Memory B cell (primary cell): ENCODE measurements at places on chromosomes 16 and 17.
A peak's percentile ranks its signal among the peaks of the same experiment; 100 is the strongest.

GRCh38 chr17:82399041-82399441, 19.1 kb upstream of the HEXD start:
- no peak overlapping the region for H3K27ac ChIP-seq
- DNase-seq, result no peak
- H3K4me1 ChIP-seq, result peaks cover 5% of the 10 kb centered on the region
- H3K27me3 ChIP-seq, result no peaks in the 10 kb centered on the region

GRCh38 chr17:17381446-17382064, 78.4 kb downstream of the NT5M start:
- H3K4me3 ChIP-seq, result no peak overlapping the region
- H3K27ac ChIP-seq, result no peak overlapping the region
- no peaks in the 10 kb centered on the region for H3K36me3 ChIP-seq

DNA sequence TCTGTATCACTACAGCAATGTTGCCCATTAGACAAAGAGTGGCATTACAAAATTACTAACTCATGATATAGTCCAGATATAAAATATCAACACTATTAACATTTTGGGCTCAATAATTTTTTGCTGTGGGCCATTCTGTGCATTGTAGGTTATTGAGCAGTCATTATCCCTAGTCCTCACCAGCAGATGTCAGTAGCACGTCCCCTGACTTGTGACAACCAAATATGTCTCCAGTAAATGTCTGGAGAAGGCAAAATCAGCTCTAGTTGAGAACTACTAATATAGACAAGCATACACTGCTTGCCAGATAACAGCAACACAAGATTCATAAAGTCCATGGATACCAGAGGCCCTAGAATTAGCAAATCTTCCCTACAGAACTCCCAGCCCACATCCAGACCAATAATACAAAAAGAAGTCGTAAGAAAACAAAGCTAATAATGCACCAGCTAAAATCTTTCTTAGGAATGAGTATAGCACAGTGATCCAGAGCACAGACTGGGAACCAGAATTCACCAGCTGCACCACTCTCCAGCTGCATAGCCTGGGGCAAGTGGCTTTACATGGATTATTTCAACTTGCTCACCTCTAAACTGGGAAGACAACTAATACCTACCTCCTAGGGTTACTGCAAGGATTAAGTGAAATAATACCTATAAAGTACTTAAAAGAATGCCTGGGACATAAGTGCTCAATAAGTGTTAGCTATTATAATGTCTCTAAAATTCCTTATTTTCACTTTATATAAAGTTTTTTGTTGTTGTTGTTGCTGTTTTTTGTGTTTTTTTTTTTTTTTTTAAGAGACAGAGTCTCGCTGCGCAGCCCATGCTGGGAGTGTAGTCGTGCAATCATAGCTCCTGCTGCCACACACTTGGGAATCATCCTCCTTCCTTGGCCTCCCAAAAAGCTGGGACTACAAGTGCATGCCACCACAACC, 23.7 kb downstream of the HELZ start:
- DNase-seq, result no peak
- H3K36me3 ChIP-seq, result peaks cover 12% of the 10 kb centered on the region
- H3K27ac ChIP-seq, result peak overlapping the region; percentile 0
- H3K27me3 ChIP-seq, result no peaks in the 10 kb centered on the region
- peaks cover 17% of the 10 kb centered on the region for H3K4me1 ChIP-seq
- H3K4me3 ChIP-seq, result no peak overlapping the region

GRCh38 chr17:64306850-64307463, 43.9 kb upstream of the TEX2 start:
- peaks cover 2% of the 10 kb centered on the region for H3K4me1 ChIP-seq
- no peak overlapping the region for H3K4me3 ChIP-seq
- no peak overlapping the region for H3K27ac ChIP-seq
- no peaks in the 10 kb centered on the region for H3K27me3 ChIP-seq
- peak; percentile 61 for DNase-seq

DNA sequence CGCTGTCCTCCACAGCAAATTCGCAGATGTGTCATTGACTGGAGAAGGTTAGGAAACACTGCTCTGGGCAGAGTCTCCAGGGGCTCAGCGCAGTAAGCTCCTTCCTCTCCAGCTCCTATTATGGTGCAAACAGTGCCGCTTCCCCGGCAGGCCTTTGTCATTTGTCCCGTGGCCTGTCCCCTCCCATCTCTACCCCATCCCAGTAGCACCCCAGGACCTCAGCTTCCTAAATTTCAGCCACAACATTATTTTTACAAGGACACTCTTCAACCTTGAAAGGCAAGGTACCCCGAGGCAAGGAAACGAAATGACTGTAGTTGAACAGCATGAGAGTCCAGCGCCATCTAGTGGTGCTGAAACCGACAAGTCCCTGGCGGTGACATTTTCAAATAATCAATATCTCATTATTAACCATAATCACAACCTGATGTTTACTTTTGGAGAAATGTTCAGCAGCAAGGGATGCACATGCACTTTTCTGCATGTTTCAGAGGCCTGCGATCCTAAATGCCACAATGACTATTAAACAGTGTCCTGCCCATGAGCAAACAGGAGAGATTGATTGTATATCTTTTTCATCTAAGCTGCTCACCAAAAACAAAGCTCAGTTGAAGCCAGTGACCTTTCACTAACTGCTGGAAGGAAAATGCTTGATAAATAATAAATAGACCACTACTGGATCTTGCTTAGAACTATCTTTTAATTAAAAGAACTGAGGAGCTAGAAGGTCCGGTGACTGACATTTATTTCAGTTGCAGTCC, 16.5 kb downstream of the MRPS23 start:
- H3K27me3 ChIP-seq, result no peaks in the 10 kb centered on the region
- peak; percentile 51 for DNase-seq
- peaks cover 6% of the 10 kb centered on the region for H3K36me3 ChIP-seq
- no peak overlapping the region for H3K27ac ChIP-seq
- no peak overlapping the region for H3K4me3 ChIP-seq

DNA sequence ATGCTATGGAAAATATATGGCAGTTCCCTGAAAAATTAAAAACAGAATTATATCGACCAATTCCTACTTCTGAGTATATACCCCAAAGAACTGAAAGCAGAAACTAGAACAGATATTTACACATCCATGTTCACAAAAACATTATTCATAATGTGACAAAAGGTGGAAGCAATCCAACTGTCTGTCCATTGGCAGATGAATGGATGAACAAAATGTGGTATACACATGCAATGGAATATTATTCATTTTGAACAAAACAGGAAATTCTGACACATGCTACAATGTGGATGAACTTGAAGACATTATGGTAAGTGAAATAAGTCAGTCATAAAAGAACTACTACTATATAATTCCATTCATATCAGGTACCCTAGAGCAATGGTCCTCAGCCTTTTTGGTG, 263.5 kb upstream of the AXIN2 start:
- H3K4me3 ChIP-seq, result no peak overlapping the region
- H3K27ac ChIP-seq, result no peak overlapping the region
- H3K4me1 ChIP-seq, result peaks cover 7% of the 10 kb centered on the region
- H3K27me3 ChIP-seq, result no peaks in the 10 kb centered on the region
- no peak for DNase-seq

DNA sequence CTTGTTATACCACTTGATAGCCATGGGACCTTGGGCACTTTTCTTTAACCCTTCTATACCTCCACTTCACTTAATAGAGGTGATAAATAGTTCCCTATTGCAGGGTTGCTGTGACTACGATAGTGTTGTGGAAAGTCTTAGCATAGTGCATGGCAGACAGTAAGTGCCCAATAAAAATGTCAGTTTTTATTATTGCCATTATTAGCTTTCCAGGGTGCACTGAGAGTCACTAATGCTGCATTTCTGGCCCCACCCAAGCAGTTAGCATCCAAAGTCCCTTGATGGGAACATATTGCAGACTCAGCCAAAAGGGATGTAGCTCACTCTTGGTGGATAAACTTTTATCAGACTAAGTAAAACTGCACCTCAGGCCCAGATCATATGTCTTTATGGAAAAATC, 41.5 kb upstream of the TEKT3 start:
- no peak for DNase-seq
- peaks cover 11% of the 10 kb centered on the region for H3K27me3 ChIP-seq
- H3K36me3 ChIP-seq, result no peaks in the 10 kb centered on the region
- no peak overlapping the region for H3K27ac ChIP-seq
- H3K4me3 ChIP-seq, result no peak overlapping the region
- H3K4me1 ChIP-seq, result no peaks in the 10 kb centered on the region

DNA sequence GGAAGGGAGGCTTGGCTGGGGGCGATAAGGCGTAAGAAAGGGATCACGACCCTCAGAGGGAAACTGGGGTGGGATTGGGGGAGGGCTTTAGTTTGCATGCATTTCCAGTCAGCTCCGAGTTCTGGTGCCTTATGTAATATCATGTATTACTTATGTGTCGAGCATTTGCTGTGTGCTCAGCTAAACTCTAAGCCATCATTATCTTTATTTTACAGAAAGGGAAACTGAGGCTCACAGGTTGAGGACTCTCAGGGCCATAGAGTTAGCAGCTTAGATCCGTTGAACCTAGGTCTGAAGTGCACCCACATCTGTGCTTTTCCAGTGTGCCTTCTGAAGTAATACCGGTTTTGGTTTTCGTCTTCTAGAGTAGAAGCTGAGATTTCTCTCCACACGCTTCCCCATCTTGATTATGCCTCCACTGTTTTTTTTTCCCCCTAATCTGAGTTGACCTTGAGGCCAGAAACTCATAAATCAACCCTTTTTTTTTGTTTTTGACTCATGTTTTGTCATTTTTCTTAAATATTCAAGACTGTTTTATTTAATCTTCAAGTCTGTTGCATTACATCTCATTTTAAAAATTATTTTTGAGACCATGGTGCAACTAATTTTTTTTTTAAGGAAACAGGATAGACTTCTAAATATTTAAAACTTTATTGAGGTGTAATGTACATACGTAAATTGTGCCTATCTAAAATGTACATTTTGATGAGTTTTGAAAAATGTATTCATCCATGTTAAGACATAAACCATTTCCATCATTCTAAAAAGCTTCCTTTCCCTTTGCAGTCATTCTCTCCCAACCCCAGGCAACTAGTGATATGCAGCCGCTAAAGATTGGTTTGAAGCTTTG, 741 bp downstream of the CYB5B start:
- H3K27ac ChIP-seq, result peak overlapping the region; percentile 93
- no peaks in the 10 kb centered on the region for H3K27me3 ChIP-seq
- H3K4me3 ChIP-seq, result peak overlapping the region; percentile 96
- peaks cover 17% of the 10 kb centered on the region for H3K36me3 ChIP-seq
- peaks cover 19% of the 10 kb centered on the region for H3K4me1 ChIP-seq
- DNase-seq, result no peak

- H3K36me3 ChIP-seq, result peaks cover 3% of the 10 kb centered on the region
- no peak for DNase-seq
- no peak overlapping the region for H3K4me3 ChIP-seq
- H3K4me1 ChIP-seq, result peaks cover 8% of the 10 kb centered on the region
- H3K27ac ChIP-seq, result no peak overlapping the region
Observed at GRCh38 chr17:69551212-69552010, 136.9 kb downstream of the MAP2K6 start.

GRCh38 chr16:30903596-30903995, 7.2 kb downstream of the CTF1 start:
- H3K4me3 ChIP-seq, result no peak overlapping the region
- no peak for DNase-seq
- H3K27ac ChIP-seq, result no peak overlapping the region
- H3K36me3 ChIP-seq, result no peaks in the 10 kb centered on the region
- peaks cover 17% of the 10 kb centered on the region for H3K4me1 ChIP-seq

DNA sequence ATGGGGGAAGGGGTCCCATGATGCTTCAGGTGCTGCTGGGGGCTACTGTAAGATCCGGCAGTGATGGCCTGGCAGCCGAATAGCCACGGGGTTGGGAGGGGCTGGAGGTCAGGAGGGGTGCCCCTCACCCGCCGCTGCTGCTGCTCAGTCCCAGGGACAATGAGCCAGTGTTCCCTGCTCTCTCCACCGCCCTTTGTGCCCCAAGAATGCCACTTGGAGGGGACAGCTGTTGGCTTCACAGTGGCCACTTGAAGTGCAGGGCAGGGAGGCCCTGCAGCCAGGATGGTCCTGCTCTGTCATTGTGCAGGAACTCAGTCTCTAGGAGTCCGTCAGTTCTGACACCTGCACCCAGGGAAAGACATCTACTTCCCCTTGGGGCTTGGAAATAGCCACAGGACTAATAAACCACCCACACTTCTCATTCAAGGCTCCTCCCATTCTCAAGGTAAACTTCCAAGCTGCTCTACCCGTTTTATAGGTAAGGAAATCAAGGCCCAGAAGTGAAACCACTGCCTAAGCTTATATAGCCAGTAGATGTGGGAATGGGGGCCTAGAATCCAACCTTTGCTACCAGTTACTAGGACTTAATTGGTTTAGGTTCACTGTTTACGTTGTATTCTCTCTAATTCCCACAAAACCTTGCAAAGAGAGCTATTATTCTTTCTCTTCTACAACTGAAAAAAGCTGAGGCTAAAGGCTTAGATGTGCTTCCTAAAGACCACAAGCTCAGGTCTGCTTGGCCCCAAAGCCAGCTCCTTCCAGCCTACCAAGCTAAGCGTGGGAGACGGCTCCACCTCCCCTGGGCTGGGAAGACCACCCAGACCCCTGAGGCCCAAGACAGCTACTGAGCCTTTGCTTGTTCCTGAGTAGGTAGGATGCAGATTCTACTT, 6.2 kb upstream of the CPSF4L start:
- H3K27ac ChIP-seq, result no peak overlapping the region
- H3K4me3 ChIP-seq, result no peak overlapping the region
- DNase-seq, result no peak
- H3K27me3 ChIP-seq, result peaks cover 4% of the 10 kb centered on the region

GRCh38 chr16:67649494-67649931, 4.6 kb downstream of the CARMIL2 start:
- peak overlapping the region; percentile 52 for H3K4me3 ChIP-seq
- no peaks in the 10 kb centered on the region for H3K27me3 ChIP-seq
- H3K27ac ChIP-seq, result no peak overlapping the region
- no peak for DNase-seq

- H3K4me1 ChIP-seq, result no peaks in the 10 kb centered on the region
- no peaks in the 10 kb centered on the region for H3K36me3 ChIP-seq
- DNase-seq, result no peak
- H3K27me3 ChIP-seq, result peaks cover 13% of the 10 kb centered on the region
- no peak overlapping the region for H3K27ac ChIP-seq
Observed at GRCh38 chr17:43463241-43463640, 20.5 kb upstream of the DHX8 start.

DNA sequence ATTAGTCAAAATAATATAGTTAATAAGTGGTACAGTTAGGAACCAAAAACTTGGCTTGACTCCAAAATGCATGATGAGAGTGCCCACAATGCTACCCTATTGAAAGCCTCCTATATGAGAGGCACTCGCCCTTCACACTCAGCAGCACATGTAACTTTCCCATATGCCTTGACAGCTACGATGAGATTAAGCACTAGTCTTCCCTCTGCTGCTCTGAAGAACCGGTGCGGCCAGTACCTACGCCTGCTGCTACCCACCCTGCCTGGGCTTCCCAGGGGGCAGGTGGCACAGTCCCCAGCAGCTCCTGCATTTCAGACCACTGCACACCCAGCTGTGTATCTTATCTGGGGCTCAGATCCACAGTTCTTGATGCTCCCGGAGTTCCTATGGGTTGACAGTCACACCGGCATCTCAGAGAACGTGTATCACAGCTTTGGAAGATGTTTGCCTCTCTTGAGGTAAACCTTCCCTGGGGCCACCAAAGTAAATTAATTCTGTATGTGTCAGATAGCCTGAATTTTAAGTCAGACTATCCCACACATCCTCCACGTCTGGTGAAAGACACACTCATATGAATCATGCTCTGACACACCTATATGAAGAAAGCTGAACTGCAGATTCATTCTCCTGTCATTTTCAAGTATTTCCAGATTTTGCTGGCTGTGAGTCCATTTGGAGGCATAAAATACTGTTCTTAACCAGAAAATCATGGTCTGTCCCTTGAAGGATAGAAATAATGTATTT, 77.8 kb downstream of the MYH10 start:
- no peaks in the 10 kb centered on the region for H3K36me3 ChIP-seq
- no peak for DNase-seq
- no peak overlapping the region for H3K4me3 ChIP-seq
- H3K27me3 ChIP-seq, result peaks cover 9% of the 10 kb centered on the region
- no peaks in the 10 kb centered on the region for H3K4me1 ChIP-seq
